ENCODE measurements at places on chromosomes 2 and 18.

DNA sequence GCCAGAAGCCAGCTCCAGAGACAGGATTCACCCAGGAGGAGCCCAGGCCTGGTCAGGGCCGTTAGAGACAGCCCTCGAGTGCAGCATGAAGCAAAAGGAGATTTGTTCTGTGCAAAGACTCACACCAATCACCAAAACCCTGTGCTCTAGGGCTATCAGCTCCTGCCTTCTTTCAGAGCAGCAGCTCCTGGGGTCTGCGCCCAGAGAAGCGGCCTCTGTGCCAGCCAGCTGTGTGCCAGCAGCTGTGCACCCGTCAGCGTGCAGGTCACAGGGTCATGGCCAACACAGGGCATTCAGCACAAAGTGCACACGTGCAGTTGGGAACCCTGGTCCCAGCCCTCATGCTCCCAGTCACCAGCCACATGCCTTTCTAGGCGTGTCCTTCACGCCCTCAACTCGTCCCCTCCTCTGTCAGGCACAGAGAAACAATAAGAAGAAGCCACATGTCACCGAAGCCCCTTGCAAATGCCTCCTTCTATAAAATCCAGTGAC is 49.3 kb downstream of the ZNF516 start:
- no peak for DNase-seq

- no peak for DNase-seq
Observed at GRCh38 chr2:167764772-167765341, 482.5 kb downstream of the STK39 start.

GRCh38 chr2:138742441-138743057 is 37.6 kb downstream of the NXPH2 start:
- DNase-seq, result no peak

DNA sequence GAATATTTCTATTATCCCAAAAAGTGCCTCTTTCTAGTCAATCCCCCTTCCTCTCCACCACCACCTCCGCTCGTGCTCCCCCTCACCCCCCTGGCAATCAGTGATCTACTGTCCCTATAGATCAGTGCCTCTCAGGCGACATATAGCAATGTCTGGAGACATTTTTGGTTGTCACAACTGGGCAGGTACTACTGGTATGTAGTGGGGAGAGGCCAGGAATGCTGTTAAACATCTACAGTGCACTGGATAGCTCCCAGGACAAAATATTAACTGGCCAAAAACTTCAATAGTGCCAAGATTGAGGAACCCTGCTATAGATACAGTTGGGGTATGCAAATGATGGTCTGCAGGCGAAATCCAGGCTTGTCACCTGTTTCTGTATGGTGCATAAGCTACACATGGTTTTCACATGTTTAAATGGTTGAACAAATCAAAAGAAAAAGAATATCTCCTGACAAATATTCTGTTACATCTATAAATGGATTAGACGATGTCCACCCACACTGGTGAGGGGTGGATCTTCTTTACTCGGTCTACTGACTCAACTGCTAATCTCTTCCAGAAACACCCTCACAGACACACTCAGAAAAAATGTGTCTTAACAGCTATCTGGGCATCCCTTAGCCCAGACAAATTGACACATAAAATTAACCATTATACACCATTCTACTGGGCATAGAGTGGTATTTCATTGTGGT is 25.5 kb downstream of the DPYSL5 start:
- DNase-seq, result no peak

DNA sequence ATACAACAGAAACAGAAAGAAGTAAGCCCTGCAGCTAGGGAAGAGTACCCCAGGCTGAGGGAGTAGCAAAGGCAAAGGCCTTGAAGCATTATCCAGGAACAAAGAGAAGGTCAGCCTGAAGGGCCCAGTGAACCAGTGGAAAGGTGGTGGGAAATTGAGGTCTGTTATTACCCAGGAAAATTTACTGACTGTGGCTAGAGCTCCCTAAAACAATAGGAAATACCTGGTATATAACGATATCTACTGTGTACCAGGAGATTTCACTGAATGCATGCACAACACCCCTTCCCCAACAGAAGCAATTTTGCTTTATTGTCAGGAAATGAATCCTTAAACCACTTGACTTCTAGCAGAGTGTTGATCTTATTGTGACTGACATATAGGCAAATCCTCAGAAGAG is 365.3 kb downstream of the ERBB4 start:
- no peak for DNase-seq

DNA sequence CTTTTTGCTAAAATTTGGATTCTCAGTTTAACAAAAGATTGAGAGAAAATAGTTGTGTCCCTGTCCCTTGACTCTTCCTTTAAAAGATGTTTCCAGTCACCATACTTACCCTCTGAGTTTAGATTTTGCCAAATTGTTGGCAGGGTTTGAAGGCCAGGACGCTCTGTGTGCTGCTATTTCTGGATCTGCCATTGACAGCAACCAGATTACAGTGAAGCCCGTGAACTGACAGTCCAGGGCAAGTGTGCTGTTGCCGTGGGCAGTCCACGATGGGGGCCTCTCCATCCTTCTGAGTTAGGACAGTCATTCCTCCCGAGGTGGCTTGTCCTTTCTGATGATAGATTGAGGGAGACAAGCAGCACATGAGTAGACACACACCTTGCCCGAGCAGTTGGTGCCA is 89.9 kb downstream of the PTPRM start:
- no peak for DNase-seq

DNA sequence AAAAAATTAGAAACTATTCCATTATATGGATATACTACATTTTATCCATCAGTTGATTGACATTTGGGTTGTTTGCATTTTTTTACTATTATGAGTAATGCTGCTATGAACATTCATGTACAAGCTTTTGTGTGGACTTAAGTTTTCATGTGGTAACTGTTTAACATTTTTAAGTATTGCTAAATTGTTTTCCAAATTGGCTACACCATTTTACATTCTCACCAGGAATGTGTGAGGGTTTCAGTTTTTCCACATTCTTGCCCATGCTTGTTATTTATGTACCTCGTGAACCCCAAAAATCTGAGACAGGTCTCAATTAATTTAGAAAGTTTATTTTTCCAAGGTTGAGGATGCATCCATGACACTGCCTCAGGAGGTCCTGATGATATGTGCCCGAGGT is 3.1 kb upstream of the TXNL4A start:
- no peak for DNase-seq

DNA sequence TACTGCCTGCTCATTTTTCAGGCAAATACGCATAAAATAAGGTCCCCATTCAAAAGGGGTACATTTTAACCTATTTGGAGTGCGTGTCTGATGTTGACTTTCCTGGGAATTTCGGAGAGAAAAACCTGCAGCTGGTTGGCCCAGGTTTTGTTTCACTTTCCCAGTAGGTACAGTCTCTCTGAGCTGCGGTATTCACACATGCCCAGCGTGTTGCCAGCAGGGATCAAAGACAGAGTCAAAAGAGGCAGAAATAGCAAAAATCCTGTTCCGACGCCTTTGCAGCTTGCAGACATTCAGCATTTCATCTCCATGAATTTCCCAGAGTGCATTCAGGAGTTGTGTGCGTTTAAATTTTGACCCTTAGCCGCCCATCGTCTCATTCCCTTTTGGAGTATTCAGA is 855.4 kb upstream of the CELF4 start:
- no peak for DNase-seq

DNA sequence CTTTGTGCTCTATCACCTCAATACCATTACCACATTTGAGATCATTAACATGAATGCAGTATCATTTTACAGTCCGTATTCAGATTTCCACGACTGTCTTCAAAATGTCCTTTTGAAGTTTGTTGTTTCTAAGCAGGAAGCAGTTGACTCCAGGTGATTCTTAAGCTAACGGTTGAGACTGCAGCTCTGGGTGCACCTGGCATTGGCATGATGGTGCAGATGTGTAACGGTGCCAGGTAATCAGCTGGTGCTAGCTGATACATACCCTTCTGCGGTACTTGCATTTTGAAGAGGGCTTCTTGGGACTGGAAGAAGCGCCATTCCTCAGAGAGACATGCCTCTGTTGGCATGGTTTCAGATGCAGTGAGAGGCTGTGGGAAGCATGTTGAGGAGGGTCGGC is 19.5 kb downstream of the SIGLEC15 start:
- no peak for DNase-seq

DNA sequence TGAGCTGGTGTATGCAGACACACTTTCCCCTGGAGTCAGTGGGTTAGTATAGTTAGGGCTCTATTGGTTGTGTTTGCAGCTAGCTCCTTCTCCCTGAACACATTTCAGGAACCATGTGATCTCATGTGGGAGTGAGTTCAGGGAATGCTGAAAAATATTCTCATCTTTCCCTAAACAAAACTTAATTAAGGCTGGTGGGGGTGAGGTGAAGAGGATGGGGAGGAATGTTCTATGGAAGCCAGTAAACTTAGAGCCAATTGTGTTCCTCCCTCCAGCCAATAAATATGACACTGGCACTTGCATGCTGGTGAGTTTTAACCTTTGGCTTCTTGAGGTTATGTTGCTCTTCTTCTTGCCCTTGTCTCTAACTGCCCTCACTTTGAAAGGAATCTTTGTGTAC is 952 bp downstream of the MGAT5 start:
- DNase-seq, result no peak

- DNase-seq, result no peak
Observed at GRCh38 chr18:4198956-4199355, 256.2 kb downstream of the DLGAP1 start.

GRCh38 chr18:2494921-2495320 is 76.4 kb downstream of the METTL4 start:
- no peak for DNase-seq

DNA sequence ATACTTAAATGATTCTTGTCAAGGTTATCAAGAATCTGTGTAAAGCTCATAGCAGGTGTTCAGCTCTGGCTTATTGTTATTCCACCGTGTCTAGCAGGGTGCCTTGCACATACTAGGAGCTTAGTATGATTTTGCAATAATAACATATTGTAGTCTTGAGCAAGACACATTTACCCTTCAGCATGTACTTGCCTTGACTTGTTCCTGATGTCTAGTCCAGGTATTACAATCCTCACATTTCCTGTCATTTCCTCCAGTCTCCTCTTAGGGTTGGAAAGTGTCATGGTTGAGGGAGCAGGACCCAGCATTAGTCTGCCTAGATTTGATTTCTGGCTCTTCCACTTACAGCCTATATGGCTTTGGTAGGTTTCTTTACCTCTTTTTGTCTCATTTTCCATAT is 246.1 kb downstream of the RAD51AP2 start:
- DNase-seq, result no peak

DNA sequence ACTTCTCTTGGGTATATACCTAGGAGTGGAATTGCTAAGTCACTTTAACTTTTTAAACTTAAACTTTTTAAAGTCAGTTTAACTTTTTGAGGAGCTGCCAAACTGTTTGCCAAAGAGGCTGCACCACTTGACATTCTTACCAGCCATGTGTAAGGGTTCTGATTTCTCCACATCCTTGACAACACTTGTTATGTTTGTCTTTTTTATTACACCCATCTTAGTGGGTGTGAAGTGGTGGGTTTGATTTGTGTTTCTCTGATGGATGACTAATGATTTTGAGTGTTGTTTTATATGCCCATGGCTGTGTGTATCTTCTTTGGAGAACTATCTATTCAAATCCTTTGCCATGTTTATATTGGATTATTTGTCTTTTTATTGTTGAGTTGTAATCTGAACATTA is 13.6 kb downstream of the ASAP2 start:
- no peak for DNase-seq

- DNase-seq, result no peak
Observed at GRCh38 chr2:63514781-63515180, 73.5 kb downstream of the WDPCP start.

- DNase-seq, result no peak
Observed at GRCh38 chr2:124683536-124684428, 658.7 kb downstream of the CNTNAP5 start.

- DNase-seq, result no peak
Observed at GRCh38 chr2:165757906-165758675, 36.0 kb downstream of the GALNT3 start.

DNA sequence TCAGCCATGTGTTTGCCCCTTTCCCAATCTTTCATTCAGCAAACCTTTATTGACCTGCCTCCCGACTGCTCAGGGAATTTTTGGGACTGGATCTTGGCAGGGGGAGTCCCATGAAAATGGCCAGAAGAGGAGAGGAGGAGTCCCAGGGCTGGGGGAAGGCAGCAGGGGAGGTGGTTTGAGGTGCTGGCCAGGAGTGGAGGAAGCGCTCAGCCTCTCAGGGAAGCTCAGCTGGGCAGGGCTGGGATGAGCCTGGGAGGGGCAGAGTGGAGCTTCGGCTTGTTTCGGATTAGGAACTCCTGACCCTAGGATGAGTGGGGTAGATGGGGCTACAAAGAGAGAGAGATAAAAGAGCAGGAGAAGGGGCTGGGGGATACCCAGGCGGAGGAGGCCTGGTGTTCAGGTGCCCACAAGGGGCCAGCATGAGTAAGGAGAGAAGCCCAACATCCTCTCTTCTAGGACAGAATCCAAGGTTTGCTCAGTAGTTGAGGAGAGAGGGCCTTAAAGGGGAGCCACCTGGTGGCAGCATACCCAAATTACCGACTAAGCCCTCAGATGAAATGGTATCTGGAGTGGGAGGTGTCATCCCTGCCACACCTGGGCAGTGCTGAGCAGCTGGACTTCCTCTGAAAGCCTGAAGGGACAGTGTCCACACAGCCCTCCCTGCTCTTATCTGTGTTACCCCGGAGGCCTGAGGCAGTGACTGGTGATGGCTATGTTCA is 91.1 kb downstream of the INHBB start:
- DNase-seq, result no peak

- no peak for DNase-seq
Observed at GRCh38 chr18:8424917-8425725, 184.1 kb upstream of the RAB12 start.

DNA sequence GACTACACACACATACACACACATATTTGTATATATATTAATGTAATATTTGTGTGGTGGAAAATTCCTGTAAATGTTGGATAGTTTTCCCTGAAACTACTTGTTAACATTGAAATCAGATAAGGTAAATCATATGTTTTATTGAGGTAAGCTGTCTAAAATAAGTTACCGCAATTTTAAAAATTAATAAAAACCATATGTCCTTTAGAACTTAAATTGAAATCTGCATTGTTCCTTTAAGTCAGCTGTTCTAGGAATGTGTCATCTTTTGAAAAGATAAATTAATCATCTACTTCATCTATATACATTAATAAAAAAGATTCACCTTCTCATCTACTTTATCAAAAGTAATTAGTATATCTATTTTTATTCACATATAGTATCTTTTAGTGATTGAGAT is 102.0 kb downstream of the CSRNP3 start:
- DNase-seq, result no peak

- DNase-seq, result no peak
Observed at GRCh38 chr2:38138996-38139395, 63.0 kb upstream of the CYP1B1 start.

GRCh38 chr18:80157708-80158343 is 48.8 kb downstream of the ADNP2 start:
- DNase-seq, result peak; percentile 65

GRCh38 chr18:45317948-45318640 is 297.2 kb upstream of the SLC14A2 start:
- DNase-seq, result no peak

GRCh38 chr18:34838669-34839068 is 128.6 kb downstream of the DTNA start:
- no peak for DNase-seq

GRCh38 chr2:210195101-210195852 is 24.1 kb upstream of the KANSL1L start:
- DNase-seq, result no peak
